SJSA1 (cell line): ENCODE measurements at places on chromosomes 11 and 22.

DNA sequence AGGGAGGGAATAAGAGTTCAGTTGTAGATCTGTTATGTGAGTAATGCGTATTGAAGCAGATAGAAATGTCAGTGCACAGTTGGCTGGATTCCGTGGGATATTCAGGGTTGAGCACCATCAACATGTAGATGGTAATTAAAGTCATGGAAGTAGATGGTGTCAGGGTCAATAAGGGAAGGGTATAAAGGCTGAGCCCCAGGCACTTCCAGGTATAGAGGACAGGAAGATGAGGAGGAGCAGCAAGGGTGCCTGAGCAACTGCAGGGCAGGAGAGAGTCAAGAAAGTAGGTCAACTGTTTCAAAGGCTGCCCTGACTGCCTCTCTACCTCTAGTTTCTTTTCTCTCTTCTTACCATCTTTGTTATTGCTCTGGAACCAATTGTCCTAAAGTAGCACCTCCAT is 85.9 kb downstream of the MICAL2 start:
- H3K27ac ChIP-seq, result no peak overlapping the region
- H3K27me3 ChIP-seq, result no peaks in the 10 kb centered on the region
- peaks cover 3% of the 10 kb centered on the region; the same call in 1 of the 2 replicates for H3K36me3 ChIP-seq
- peaks cover 21% of the 10 kb centered on the region for H3K4me1 ChIP-seq
- DNase-seq, result no peak

- H3K27me3 ChIP-seq, result no peaks in the 10 kb centered on the region
- H3K4me3 ChIP-seq, result no peak overlapping the region
- H3K27ac ChIP-seq, result no peak overlapping the region
- DNase-seq, result no peak
- H3K4me1 ChIP-seq, result no peaks in the 10 kb centered on the region
Measured at GRCh38 chr11:114330373-114330772, 34.2 kb downstream of the NNMT start.

DNA sequence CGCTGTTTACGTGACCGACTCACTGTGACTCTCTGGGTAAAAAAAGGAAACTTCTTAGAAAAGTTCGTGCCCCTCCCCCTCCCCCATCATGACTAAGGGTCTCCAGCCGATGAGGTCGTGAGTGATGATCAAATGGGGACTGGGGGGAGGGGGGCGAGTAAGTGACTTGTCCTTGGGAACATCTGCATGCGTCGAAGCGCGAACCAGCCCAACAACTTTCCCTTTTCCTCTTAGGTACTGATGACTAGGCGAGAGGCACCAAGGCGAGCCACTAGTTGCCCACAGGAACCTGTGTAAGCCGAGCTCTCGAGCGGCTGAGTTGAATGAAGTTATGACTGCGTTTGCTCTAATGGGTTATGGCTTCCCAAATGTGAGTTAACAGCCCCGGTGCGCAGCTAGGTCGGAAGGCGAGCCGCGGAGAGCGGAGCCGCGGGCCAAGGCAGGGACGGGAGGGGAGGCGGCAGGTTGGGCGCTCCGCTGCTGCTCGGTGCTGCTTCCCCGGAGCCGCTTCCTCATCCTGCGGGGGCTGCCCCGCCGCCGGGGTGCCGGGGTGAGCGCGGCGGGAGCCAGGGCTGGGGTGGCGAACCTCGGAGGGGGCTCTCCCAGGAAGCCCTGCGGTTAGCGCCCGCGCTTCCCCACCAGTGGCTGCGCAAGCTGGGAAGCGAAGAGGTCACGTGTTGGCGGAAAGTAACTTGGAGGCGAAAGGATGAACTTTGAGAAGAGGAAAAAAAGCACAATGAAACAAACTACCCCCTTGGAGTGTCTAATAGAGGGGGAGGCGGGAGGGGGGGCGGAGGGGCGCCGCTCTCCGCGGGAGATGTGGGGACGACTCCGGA is 22.1 kb upstream of the BDNF start:
- peaks cover 30% of the 10 kb centered on the region for H3K4me1 ChIP-seq
- peak overlapping the region; percentile 44 for H3K4me3 ChIP-seq
- H3K27ac ChIP-seq, result no peak overlapping the region
- peaks cover 15% of the 10 kb centered on the region for H3K27me3 ChIP-seq
- peak; percentile 49 for DNase-seq
- H3K36me3 ChIP-seq, result no peaks in the 10 kb centered on the region

GRCh38 chr11:26470992-26471391 is 101.1 kb downstream of the MUC15 start:
- H3K27ac ChIP-seq, result no peak overlapping the region
- DNase-seq, result no peak
- no peaks in the 10 kb centered on the region for H3K36me3 ChIP-seq
- H3K4me3 ChIP-seq, result no peak overlapping the region
- H3K27me3 ChIP-seq, result no peaks in the 10 kb centered on the region

DNA sequence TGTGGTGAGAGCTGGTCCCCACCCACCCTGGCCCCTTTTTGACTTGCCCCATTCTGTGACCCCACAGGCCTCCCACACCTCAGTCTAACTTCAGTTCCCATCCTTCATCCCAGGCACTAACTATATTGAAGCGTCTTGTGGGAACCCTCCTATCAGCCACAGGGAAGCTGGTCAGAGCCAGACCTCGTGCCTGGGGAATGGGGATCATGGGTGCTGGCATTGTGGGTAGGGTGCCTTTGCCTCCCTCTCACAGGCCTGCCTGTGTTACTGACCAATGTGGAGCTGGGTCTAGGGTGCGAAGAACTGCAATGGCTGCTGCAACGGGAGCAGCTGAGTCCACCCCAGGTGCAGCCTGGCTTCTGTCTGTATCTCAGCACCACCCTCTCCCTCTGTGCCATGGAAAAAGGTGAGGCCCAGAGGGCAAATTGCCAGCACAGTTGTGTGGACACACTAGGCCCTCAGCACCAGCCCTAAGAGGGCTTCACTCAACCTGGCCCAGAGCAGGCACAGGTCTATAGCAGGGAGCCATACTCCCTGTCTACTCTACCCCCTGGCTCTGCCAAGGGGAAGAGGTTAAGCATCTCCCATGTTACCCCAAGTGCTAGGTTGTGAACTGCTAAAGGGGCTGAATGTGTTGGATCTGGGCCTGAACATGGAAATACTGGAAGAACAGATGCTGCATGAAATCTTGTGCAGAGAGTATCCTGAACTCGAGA is 37.3 kb downstream of the RRP8 start:
- DNase-seq, result no peak
- H3K4me1 ChIP-seq, result no peaks in the 10 kb centered on the region
- H3K36me3 ChIP-seq, result no peaks in the 10 kb centered on the region

DNA sequence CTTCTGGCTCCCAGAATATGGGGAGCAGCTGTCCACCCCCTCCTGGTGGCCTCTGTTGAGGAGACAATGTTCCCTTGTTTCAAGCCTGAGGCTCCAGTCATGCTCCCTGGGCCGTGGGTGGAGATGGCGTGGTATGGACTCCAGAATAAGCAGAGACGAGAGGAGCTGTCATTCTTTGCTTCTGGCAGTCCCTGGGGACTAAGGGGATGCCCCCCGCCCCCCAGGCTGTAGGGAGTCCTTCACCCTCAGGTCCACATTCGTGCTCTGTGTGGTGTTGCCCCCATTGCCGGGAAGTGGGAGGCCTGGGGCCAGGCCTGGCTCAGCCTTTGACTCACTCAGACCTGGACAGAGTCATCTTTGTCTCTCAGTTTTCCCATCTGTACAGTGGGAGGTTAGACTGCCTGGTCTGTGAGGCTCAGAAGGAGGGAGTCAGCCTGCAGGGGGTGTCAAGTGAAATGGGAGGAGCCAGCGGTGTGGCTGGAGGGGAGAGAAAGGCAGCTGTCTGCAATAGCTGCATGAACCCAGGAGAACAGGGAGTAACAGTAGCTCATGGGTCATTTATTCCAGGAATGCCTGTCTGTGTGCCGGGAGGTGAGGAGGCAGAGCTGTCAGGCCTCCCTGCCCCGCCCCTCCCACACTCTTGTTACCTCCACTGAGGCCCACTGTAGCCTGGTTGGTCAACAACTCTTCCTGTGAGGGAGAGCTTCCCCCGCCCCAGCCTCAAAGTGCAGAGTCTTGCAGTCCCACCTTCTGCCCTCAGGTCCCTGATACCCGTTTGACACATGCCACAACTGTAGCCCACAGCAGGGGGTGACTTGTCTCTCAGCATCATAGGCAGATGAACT is 6.3 kb downstream of the ARHGEF17 start:
- no peak overlapping the region for H3K27ac ChIP-seq
- H3K36me3 ChIP-seq, result peaks cover 46% of the 10 kb centered on the region
- no peaks in the 10 kb centered on the region for H3K27me3 ChIP-seq
- no peak for DNase-seq
- no peak overlapping the region for H3K4me3 ChIP-seq

- DNase-seq, result no peak
- no peak overlapping the region for H3K27ac ChIP-seq
- no peaks in the 10 kb centered on the region; the same call in 1 of the 2 replicates for H3K36me3 ChIP-seq
- H3K4me1 ChIP-seq, result 0 out of 2 replicates have a peak, but pooled peaks cover 4% of the 10 kb centered on the region
Measured at GRCh38 chr22:19824926-19825339, 29.7 kb downstream of the GNB1L start.

GRCh38 chr11:76543006-76543703 is 98.3 kb downstream of the EMSY start:
- no peak overlapping the region for H3K27ac ChIP-seq
- H3K27me3 ChIP-seq, result no peaks in the 10 kb centered on the region
- H3K4me3 ChIP-seq, result no peak overlapping the region
- H3K36me3 ChIP-seq, result no peaks in the 10 kb centered on the region
- DNase-seq, result no peak
- peaks cover 3% of the 10 kb centered on the region; the same call in 1 of the 2 replicates for H3K4me1 ChIP-seq

GRCh38 chr11:118939404-118939915 is 13.7 kb upstream of the BCL9L start:
- H3K27me3 ChIP-seq, result no peaks in the 10 kb centered on the region
- no peak for DNase-seq
- H3K36me3 ChIP-seq, result no peaks in the 10 kb centered on the region
- H3K27ac ChIP-seq, result no peak overlapping the region
- H3K4me3 ChIP-seq, result no peak overlapping the region
- 0 out of 2 replicates have a peak, but pooled peaks cover 4% of the 10 kb centered on the region for H3K4me1 ChIP-seq

DNA sequence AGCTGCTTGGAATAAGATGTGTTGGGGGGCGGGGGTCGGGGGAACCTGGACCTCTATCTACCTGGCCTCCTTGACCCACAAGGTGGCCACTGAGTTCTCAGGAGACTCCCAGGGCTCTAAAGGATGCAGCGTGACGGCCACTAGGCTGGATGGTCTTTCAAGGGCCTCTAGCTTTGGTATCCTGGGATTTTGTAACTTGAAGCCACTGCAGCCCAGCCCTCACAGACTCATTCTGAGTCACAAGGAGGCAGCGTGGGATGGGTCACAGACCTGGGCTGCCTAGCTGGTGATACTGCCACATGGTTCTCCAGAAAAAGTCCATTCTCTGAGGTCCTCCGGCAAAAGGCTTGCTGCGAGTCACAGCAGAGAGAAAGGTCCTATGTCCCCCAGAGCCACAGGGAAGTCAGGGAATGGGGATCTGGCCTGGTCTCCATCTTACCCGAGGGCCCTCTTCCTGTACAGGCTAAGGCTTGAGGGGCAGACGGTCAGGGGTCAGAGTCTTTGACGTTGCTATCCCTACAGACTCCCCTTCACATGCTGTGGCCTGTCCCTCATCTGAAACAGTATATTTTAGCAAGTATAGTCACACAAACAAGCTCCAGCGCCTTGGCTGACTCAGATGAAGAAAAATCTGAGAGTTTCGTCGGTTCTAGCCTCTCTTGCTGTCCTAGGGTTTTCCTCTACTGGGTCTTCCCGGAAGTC is 52.4 kb downstream of the KCNC1 start:
- no peaks in the 10 kb centered on the region; the same call in 1 of the 2 replicates for H3K27me3 ChIP-seq
- no peak overlapping the region for H3K4me3 ChIP-seq
- peaks cover 9% of the 10 kb centered on the region; the same call in 1 of the 2 replicates for H3K4me1 ChIP-seq
- no peak for DNase-seq
- no peak overlapping the region for H3K27ac ChIP-seq

DNA sequence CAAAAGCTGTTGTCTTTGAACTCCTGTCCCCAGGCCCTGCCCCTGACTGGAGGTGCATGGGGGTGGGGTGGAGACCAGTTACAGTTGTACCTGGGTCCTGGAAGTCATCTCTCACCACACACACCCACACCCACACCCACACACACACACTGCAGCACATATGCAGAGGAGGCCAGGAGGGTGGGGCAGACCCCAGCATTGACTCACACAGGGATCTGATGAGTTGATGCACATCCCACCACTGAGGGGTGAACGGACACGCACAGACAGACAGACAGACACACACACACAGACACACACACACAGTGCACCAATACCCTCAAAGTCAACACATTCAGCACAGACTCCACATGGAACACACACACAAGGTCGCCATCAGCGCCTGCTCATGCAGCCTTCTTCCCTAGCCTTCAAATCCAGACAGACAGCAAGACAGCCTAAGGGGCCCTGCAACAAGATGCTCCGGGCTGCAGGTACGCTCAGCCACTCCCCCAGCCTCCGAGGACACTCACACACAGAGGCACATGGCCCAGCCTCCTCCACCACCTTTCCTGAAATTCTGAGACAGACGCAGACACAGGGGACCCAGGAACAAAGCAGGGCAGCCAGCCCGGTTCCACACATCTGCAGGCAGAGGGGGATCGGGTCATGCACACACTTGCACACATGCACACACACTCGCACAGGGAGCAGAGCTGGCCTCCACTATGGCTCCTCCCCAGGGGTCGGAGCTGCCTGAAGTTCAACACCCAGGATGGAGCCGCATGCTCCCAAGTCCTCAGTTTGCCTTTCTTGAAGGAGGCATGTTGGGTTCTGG is 26.5 kb downstream of the SYT7 start:
- H3K27me3 ChIP-seq, result peaks cover 91% of the 10 kb centered on the region
- no peak for DNase-seq
- H3K27ac ChIP-seq, result no peak overlapping the region
- H3K36me3 ChIP-seq, result no peaks in the 10 kb centered on the region
- H3K4me3 ChIP-seq, result no peak overlapping the region

- H3K4me3 ChIP-seq, result no peak overlapping the region
- H3K27ac ChIP-seq, result no peak overlapping the region
- H3K4me1 ChIP-seq, result no peaks in the 10 kb centered on the region
Measured at GRCh38 chr11:130744794-130745193, 171.5 kb downstream of the SNX19 start.
